ENCODE measurements at places on chromosomes 2 and 18.
A peak's percentile ranks its signal among the peaks of the same experiment; 100 is the strongest.

DNA sequence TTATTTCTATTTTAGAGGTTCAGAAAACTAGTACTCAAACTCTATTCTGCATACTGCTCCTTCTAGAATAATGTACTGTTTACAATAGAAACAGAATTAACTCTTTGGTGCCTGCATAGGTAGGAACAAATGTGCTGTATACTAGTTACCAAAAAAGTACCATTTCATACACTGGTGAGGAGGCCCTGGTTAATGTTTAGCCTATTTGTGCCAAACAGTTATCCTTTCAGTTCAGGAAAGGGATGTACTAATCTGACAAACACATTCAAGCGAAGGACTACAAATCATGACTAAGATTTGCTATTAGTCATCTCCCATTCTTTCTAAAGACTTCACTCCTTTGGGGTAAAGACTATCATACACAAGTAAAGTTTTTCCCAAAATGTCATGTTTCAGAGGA is 47.4 kb downstream of the EXOC6B start:
- no peak for DNase-seq

- DNase-seq = no peak
Observed at GRCh38 chr2:47487498-47487875, 84.5 kb downstream of the MSH2 start.

GRCh38 chr2:240441993-240442411 is 6.5 kb downstream of the GPC1 start:
- no peak for DNase-seq

GRCh38 chr2:33577668-33578067 is 21.4 kb downstream of the FAM98A start:
- no peak for DNase-seq

- DNase-seq = no peak
Observed at GRCh38 chr2:61371027-61371426, 99.9 kb downstream of the USP34 start.

DNA sequence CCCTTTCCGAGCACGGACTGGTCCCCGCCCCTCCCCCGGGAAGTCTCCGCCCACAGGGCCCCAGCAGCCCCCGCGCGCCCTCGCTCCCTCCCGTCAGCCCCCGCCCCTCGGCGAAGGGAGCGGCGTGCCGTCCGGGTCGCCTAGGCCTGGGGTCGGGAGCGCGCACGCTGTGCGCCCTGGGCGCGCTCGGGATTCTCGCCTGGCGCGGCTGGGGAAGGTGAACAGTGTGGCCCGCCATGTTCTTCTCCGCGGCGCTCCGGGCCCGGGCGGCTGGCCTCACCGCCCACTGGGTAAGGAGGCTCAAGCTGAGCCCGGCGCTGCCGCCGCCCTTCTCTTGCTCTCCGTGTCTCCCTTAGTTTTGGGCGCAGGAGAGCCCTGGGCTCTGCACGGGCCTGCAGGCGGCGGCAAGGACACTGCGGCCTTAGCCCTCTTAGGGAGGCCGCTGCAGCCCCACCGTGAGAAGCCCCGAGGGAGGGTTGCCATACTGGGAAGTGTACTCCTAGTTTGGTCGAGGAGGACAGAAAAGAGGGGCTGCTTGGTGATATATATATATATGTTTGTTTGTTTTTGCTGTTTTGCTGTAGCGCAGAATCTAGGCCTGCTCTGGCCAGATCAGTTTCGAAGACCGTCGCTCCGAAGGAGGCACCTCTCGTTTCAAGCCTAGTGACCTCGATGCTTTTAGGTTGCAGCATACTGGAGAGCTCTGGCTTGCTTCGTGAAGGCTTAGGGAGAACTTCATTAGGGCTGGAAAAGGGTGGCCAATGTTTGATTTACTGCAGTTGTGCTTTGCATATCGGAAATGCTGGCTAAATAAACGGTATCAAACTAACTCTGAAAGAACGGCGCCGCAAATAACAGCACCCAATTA is at the start of gene NDUFV2:
NDUFV2 (plus strand) TSS at position 192 of the 868 bp plus-strand sequence; CDS start at position 237, 45 bp downstream.
- no peak for DNase-seq

DNA sequence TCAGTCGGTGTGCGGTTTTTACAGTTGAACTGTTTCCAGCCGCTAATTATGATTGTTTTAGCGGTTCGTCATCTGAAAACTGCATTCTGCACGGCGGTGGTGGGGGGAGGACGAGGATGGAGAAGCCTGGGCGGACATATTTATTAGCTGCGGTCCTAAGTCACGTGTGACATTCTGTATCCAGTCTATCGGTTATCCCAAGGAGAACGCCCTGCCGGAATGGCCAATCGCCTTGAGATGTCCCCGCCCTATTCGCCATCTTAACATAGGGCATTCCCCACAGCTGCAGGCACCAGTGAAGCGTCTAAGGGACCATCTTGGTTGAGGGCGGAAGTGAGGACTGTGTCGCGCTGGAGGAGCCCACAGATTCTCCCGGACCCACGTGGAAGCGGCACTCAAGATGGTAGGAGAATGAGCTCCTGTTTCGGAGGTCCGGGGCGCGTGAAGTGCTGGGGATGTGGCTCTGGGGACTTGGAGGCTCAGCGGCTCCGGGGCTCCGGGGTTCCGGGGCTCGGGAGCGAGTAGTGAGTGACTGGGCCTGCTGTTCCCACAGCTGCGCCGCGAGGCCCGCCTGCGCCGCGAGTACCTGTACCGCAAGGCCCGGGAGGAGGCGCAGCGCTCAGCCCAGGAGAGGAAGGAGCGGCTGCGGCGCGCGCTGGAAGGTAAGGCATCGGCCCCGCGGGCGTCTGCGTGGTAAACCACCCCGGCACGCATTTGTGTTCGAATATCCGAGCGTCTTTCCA is at the start of gene IMP4:
IMP4 (plus strand) TSS at position 365 of the 743 bp plus-strand sequence; CDS start at position 401, 36 bp downstream.
- peak; percentile 90 for DNase-seq

- no peak for DNase-seq
Observed at GRCh38 chr2:172449911-172450550, 22.6 kb downstream of the ITGA6 start.

DNA sequence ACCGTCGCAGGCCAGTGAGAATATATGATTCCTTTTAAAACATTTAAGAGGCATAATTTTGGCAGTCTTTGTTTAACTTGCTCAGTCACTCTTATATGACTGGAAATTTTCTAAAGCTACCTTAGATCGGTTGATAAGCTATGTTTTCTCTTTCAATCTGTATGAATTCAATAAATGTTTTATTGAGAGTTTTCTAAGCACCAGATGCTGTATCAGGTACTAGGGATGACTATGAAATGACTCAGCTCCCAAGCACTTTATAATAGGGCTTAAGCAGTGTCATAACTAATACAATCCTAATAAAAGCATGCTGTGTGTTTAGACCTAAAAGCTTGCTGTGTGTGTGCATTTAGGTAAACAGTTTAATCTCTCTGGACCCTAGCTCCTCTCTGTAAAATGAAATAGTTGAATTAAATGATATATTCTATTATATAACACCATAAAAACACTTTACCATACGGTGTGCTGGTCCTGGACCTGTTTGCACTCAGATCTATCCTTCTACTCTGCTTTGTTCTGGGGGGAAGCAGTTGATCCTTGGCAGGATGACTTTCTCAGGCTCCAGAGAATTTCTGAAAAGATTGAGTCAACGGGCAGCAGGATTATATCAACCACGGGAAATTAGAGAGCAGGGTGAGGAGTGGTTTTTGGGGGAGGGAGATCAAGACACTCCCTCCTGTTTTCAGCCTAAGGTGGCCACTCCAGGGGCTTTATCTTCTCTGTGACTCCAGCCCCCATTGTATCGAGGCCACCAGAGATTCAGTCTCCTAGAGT is 26.1 kb upstream of the SLC38A11 start:
- no peak for DNase-seq

DNA sequence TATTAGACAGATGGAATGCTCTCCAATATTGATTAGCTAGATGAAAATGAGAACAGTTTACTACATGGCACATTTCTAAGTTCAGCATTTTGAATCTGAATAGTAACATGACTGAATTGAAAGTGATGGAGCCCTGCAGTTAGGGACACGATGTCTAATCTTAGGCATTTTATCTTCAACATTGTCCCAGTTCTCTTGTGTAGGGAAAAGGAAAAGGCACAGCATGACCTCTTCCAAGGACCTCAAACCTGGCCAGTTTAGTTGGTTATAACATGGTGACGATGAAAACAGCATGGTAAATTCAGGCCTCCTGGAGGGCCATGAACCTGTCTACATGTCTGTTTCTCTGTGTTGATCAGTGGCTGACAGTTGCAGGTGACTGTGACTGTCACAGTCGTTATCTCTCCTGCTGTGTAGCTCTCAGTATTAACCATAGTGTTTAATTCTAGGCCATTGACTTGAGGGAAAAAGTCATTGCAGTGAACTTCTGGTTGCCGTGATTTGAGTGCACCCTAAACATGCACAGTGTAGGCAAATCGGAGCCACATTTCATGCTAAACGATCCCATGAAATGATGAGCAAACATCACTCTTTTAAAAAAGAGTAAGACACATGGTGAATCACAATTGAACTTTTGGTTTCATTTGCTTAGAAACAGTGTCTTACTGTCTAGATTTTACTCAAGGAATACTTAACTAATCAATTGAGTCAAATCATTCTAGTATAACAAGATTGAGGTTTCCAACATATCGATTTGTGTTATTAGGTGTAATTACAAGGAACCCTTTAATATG is 129.7 kb downstream of the PHLPP1 start:
- no peak for DNase-seq

DNA sequence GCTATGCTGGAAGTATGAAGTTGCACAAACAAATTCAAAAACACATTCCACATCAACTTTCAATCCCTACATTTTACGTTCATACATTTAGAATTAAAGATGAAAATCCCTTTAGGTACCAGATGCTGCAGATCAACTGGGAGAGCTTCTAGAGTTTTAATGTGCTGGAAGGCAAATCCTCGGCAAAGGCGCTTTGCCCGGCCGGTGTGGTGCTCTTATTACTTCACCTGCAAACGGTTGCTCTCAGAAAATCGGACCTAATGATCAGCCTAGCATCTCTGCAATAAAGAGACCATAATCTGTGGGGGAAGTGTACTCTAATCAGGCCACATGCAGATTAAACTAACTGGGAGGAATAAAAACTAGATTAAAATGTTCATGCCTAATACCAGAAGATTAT is 513.8 kb downstream of the ZEB2 start:
- no peak for DNase-seq

DNA sequence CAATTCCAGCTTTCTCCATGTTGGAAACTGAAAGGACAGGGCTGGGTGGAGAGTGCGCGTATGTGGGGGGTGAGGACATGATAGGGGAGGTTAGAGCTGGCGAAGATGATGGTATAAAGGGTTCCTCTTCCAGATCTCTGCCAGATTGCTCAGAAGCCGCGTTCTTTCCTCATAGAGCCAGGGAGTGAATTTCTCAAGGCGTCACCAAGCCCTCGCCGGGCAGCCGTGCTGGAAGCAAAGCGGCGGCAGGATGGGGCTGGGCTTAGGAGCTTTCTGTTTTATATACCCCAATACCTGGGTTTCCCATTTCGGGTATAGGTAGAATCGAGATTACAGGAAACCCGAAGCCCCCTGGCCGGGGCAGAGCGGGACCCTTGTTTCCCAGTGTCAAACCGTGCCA is 43.8 kb downstream of the DDX18 start:
- DNase-seq = no peak

DNA sequence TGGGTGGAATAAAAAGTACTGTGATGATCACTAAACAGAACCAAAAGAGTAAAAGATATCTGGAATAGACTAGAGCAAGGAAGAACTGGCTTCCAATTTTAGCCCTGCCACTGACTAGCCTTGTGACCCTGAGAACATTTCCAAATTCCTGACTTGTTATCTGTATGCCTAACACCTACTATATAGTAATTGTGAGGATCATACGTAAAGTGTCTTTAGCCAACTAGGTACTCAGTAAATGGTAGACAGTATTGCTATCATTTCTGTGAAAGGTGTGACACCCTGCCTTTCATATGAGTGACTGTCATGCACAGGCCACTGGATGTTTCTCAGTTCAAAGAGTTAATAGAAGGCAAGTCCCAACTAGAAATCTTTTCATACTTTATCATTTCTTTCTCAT is 29.8 kb downstream of the CYTIP start:
- DNase-seq = no peak

- no peak for DNase-seq
Observed at GRCh38 chr2:174874085-174874484, 109.8 kb upstream of the CHRNA1 start.

DNA sequence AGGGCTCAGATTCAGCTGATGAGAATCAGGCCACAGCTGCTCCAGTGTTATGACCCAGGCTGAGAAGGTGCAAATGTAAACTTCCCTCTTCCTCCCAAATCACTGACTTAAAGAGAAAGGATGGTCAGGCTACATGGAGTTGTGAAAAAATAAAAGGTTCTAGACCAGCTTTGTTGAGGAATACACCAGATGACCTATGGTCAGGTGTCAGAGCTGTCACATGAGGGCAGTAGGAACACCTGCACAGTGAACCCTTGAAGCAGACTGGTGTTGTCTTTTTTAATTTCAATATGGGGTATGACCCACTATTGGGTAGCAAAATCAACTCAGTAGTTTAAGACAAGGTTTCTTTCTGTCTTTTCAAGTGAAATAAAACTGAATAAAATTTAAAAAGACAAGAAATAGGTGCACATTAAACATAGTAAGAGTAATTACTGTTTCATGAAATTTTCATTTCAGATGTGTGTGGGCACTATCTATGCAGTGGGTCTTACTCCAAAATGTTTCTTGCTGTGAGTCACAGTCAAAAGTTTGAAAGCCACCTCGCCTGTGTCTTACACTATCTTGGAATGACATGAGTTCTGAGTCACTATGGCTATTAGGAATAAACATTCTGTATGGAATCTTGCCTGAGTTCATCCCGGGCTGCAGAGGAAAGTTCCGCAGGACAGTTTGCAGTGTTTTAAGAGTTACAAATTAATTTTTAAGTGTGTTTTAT is 83.6 kb downstream of the ACVR1 start:
- no peak for DNase-seq

GRCh38 chr18:79502782-79503181 is 107.1 kb downstream of the NFATC1 start:
- DNase-seq = no peak

GRCh38 chr18:22223254-22223964 is 54.0 kb downstream of the GATA6 start:
- peak; percentile 81 for DNase-seq

GRCh38 chr2:95761556-95761955 is 169.8 kb downstream of the TRIM43 start:
- no peak for DNase-seq

DNA sequence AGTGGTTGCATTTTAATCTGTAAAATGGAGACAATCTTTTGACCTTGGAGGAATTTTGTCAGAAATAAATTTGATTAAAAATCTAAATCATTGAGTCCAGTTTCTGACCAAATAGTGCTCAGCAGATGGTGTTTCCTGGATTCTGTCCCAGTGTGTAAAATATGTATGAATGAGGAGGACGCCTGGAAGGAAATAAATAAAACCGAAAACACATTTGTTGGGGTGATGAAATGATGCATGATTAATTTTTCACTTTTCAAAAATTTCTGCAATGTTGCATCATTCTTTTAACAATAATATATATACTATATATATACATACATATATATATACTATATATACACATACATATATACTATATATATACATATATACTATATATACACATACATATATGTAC is 261.1 kb upstream of the TRIB2 start:
- no peak for DNase-seq

- DNase-seq = no peak
Observed at GRCh38 chr2:240873098-240873788, 4.6 kb downstream of the AGXT start.
